ENCODE measurements at places on chromosomes 1 and 21.

- no peak for DNase-seq
Observed at GRCh38 chr1:234535763-234536515, 57.0 kb upstream of the TARBP1 start.

DNA sequence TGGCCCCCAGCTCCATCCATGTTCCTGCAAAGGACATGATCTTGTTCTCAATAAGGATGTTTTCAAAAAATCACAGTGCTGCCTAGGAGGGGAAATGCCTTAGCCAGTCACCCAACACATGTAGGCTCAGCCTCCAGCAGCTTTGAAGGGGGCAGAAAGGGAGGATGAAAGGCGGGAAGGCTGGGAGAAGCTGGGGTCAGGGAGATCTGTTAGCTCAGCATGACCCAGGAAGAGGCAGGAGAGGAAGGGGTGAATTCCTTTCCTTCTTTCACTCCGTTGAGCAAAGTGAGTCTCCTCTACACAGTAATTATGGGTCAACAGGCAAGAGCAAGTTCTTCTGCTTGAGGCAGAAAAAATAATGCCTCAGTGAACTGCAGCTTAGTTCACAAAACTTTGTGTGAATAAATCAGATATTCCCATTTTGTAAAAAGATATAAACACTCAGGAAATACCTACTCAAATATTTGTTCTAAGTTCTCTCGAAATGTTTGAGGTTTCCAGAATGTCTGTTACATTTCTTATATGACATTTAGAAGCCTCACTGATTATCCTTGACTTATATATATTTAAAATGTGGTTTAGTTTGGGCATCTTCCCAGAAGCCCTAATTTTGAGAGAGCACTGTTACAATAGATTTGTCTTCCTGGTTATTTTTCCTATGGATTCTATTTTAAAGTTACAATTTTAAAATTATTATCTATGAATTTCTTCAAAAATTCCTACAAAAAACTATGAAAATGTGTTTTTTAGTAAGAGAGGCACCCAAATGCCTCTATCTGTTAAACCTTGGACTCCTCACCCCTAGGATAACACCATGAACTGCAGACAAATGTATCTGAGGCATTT, 116.8 kb downstream of the KCNJ6 start:
- DNase-seq, result no peak

GRCh38 chr1:100757946-100758345, 38.4 kb downstream of the VCAM1 start:
- no peak for DNase-seq

- no peak for DNase-seq
Observed at GRCh38 chr1:239282411-239282810, 104.0 kb upstream of the CHRM3 start.

DNA sequence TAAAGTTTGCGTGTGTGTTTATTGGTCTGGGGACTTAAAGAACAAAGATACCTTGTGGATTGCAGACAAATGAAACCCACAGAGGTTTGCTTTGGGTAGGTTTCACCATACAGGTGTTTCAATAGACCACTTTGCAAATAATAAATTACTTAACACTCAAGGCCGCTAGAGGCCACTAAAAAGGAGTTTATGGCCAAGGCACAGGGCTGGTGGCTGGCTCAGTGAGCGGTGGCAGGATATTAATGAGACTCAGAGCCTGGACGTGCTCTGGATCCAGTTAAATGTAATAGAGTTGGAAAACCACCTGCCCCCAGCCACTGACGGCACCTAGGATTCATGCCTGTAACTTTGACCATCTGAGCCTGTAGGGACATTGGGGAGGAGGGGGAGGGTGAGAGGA, 44.5 kb downstream of the LRRC38 start:
- no peak for DNase-seq

GRCh38 chr1:44034423-44034822, 3.2 kb upstream of the SLC6A9 start:
- no peak for DNase-seq

- DNase-seq, result no peak
Observed at GRCh38 chr21:37647781-37648180, 268.5 kb downstream of the KCNJ6 start.
